ENCODE measurements at places on chromosomes 1 and 21.

GRCh38 chr1:90509225-90510048 is 207.7 kb downstream of the BARHL2 start:
- DNase-seq, result no peak

GRCh38 chr1:214329470-214330220 is 48.7 kb downstream of the SMYD2 start:
- DNase-seq, result no peak

- no peak for DNase-seq
Measured at GRCh38 chr1:62436039-62436465, 797 bp upstream of the USP1 start.

GRCh38 chr1:110918016-110918415 is 45.1 kb downstream of the CD53 start:
- DNase-seq, result no peak

GRCh38 chr1:228082918-228083870 is 686 bp downstream of the ARF1 start:
- DNase-seq, result no peak

- DNase-seq, result peak; percentile 56
Measured at GRCh38 chr1:183164340-183164739, 21.7 kb upstream of the LAMC2 start.

- DNase-seq, result no peak
Measured at GRCh38 chr1:233916706-233917105, 12.2 kb downstream of the SLC35F3 start.

DNA sequence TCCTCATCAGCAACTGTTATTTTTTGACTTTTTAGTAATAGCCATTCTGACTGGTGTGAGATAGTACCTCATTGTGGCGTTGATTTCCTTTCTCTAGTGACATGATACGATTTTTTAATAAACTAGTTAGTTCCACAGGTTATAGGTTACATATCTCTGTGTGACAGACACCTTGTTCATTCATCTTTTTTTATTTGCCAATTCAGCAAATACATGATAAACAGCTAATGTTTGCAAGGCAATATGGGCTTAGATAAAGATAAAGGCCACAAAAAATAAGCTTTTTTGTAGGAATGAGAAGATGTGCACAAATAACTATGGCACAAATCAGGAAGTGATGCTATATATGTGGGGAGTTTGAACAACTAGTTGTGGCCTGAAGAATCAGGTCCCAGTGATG is 366.8 kb downstream of the HLX start:
- DNase-seq, result no peak
